ENCODE measurements at places on chromosomes 2 and 18.

DNA sequence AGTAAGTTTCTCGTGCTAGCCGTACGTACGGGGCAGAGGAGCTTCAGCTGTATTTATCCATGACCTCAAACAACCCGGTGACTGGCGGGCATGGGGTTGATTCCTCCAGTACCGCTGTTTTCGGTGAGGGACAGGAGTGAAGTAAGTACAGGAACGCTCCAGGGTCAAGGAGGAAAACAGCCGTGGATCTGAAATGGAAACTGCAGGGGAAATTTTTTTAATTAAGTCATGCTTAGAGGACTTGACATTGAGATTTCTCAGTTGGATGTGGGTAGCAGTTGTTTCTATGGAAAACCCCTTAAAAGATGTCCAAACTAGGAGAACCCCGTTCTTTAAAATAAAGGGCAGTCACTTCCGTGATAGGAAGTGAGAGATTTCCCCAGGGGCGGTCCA, 1.2 kb downstream of the RAB12 start:
- DNase-seq = no peak

- DNase-seq = no peak
Observed at GRCh38 chr18:54382733-54383252, 25.1 kb downstream of the C18orf54 start.

DNA sequence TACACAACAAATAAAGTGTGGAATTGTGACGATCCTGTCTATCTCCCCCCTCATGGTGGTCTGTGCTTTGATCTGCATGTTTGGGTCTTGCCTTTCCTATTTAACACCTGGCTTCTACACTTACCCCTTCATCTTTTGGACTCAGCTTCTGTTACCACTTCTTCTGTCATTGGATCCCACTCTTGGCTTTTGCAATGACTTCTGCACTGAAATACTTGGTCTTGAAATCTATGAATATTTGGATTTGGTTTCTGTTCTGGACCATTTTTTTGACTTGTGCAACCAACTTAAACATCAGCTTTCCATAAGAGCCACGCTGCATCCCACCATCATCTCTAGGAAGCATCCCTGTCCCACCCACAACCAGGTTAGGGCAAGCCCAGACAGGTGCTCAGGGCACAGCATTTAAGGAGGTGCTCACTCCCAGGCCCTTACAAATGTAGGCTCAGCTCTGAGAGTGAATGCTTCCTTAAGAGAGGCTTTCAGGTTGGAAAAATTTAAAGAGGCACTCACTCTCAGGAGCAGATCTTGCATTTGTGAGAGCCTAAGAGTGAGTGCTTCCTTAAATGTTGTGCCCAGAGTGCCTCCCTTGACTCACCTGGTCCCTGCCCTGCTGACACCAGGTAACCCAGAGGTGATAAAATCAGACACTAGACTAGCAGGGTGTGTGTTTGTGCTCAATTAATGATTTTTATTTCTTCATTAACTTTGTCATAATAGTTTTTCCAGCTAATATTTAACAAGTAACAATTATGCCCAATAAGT, 124.5 kb upstream of the SH3BP4 start:
- DNase-seq = no peak

- no peak for DNase-seq
Observed at GRCh38 chr2:212894026-212894425, 257.4 kb downstream of the IKZF2 start.

- no peak for DNase-seq
Observed at GRCh38 chr2:406876-407275, 119.0 kb upstream of the ALKAL2 start.

DNA sequence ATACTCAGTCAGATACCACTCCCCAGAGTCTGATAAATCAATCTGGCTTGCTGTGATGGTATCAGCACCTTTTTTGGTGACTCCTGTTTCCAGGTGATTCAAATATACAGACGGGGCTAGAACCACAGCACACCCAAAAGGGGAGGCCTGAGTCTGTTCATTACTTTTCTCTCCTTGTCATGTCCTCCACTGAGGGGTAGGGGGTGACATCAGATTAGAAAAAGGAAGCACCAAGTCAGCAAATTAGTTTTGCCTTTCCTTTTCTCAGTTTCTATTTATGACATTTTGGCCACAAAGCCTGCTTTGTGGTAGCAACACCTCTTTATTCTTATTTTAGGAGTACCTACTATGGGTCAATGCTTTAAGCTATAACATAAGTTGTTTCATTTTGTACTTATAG, 127.4 kb downstream of the CCDC102B start:
- no peak for DNase-seq

DNA sequence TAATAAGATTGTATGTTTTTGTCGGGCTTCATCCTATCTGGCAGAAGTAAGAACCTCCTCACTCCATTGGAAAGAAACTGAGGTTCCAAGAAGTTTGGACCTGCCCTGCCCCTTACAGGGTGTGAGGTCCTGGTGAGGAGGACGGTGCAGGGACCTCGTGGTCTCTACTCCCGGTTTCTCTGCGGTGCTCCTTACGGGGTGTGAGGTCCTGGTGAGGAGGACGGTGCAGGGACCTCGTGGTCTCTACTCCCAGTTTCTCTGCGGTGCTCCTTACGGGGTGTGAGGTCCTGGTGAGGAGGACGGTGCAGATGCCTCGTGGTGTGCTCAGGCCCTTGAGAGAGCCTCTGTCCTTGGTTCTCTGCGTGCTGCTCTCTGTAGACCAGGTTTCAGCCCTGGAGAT, 5.2 kb downstream of the CTDP1 start:
- no peak for DNase-seq

DNA sequence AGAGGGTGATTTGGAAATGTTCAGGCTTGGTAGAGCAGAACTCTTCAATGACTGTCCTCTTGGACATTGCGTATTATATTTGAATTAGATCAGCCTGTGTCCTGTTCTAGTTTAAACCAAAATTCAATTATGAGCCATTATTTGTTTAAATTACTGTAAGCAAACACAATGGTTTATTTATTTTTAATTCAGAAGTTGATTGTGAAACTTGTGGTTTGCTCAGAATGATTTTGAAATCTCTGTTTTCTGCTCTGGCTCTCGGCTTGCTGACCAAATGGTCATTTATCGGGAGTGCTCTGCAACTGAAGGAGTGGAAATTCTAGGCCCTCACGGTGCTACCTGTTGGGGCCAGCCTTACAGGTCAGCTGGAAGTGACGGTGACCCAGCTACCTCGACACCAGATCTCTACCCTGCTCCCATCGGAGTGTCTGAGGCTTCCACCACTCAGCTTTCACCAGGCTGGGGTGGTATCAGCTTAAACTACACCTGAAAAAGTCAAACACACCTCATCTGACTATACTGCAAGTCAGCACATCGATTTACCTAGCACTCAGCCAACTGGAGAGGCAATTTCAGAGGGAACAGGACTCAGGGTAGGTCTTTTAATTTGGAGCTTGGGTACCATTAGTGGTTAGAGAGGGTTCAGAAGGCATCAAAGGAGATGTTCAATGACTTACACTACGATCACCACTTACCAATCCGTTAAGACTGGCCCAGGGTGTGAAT, 36.8 kb upstream of the GPD2 start:
- no peak for DNase-seq

DNA sequence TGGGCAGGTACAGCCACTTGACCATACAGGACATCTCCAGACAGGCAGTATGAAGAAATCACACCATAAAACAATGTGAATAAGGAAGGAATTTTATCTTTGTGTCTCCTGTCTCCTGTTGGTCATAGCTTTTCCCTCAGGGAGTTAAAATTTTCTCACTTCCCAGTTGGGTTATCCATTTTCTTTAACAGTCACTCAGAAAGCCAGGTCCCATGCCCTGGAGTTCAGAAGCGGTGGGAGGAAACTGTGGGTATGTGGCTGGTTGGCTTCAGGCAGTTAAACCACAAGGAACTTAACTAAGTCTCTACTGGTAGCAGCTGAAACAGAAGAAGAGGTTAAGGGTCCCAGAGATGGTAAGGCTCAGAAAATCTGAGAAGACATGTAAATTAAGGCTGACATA, 6.5 kb upstream of the SMAD2 start:
- no peak for DNase-seq

DNA sequence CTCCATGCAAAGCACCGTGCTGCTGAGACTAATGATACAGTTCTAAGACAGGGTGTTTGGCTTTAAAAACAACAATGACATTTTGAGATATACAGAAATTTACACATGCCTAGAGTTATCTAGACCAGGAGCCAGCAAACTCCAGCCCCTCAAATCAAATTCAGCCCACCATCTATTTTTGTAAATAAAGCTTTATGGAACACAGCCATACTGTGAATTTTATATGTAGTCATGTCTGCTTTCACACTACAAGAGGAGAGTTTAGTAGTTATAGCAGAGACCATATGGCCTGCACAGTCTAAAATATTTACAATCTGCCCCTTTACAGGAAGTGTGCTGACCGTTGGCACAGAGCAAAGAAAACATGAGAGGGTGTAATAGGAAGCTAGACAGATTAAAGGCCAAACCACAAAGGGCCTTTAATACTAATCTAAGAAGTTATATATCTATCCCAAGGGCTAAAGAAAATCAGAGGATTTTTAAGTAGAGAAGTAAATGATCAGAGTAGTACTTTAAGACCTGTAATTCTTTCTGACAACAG, 39.4 kb downstream of the NBAS start:
- no peak for DNase-seq

GRCh38 chr18:1048032-1048431, 143.4 kb downstream of the ADCYAP1 start:
- no peak for DNase-seq

- no peak for DNase-seq
Observed at GRCh38 chr2:85861180-85861579, 27.6 kb downstream of the ST3GAL5 start.

GRCh38 chr2:61807036-61807757, 46.7 kb downstream of the FAM161A start:
- no peak for DNase-seq

GRCh38 chr2:74186038-74186437, 7.4 kb upstream of the MOB1A start:
- DNase-seq = no peak

DNA sequence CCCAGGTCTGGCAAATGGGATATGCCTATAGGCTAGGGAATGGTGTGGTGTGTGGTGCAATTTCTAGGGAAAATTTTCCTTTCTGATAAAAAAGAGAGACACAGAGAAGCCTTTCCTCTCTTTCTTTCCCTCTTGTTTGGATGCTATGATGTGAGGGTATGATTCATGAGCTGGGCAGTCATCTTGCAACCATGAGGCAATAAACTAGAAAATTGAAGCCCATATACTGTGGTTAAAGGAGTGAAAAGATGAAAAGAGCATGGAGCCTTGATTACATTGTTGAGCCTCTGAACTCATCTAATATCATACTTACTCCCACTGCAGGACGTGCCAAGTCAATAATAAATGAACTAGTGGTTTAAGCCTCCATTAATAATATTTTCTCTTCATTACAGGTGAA, 215.6 kb downstream of the HAUS1 start:
- DNase-seq = no peak

GRCh38 chr2:165305391-165306096, 66.3 kb downstream of the SCN2A start:
- DNase-seq = no peak

DNA sequence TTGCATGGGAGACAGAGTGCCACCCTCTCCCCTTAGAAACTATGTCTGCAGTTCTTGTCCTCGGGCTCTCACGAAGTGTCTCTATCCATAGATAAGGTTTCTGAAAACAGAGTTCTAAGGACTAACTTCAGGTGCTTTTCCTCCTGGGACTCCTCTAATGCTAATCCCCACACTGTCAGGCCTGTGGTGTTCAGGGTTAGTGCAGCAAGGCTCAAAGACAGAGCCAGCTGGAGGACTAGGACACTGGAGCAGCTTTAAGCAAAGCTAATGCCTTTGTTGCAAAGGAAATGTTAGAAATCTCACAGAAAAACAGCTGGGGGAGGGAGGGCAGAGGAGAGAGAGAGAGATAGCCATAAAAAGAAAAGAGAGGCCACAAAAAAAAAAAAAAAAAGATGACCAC, 824.0 kb upstream of the FSHR start:
- no peak for DNase-seq

DNA sequence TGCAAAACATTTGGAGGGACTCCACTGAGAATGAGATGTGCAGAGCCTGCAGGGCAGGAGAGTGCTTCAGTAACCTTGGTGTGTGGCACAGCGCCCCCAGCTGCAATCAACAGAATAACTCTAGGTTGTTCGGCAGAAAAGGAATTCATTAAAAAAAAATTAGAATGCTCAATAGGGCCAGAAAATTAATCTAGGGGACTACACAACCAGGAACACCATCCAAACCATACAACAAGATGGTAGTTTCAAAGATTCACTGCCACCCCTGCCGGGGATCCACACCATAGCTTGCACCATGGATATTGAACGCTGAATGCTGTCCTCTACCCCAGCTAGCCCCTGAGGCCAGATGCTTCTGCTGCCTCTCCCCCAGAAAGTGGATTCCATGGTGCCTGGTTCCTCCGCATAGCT, 50.1 kb downstream of the THUMPD2 start:
- DNase-seq = no peak

DNA sequence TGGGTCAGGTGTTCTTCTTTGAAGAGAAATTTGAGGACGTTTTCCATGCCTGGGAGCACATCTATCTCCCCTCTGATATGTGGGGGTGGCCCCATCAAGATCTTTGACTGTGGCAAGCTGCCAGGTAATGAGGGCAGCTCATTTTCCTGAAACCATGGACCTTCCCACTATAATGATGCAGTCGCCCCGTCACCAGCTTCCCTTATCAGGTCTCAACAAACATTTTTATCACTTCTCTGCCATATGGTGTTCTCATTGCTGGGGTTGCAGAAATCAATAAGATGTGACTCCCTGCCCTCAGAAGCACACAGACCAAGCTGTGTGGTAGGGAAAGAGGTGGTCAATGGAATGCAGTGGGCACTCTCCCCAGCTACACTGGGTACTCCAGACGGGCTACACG, 48.4 kb upstream of the B3GNT7 start:
- DNase-seq = no peak

- DNase-seq = no peak
Observed at GRCh38 chr2:58140508-58141072, 94.0 kb downstream of the VRK2 start.

DNA sequence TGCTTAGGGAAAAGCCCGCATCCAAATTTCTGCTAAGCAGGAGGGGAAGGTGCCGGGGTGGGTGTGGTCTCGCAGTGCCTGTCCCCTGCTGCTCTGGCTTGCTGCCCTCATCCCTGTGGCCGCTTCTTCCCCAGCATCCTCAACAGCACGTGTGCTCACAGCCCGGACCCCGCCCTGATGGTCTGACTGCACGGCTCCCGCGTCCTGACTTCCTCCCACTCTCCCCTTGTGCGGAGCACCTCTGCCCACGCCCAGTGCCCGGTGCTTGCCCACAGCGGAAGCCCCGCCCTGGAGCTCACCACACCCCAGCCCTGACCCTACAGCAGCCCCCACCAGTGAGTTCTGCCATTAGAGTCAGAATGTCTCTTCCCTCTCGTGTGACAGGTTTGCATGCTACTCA, 277.9 kb downstream of the NDUFA10 start:
- no peak for DNase-seq

Data from activated T-helper 9 cell treated with anti-CD3 and anti-CD28 coated beads, Interleukin-2, amount 50 U/mL, for 16 hours (primary cell).